ENCODE measurements at places on chromosomes 6 and 20.

- no peak for DNase-seq
Measured at GRCh38 chr6:136514591-136514990, 35.6 kb downstream of the MAP7 start.

GRCh38 chr6:130019326-130020072 is 1.1 kb downstream of the L3MBTL3 start:
- DNase-seq = peak; percentile 41

DNA sequence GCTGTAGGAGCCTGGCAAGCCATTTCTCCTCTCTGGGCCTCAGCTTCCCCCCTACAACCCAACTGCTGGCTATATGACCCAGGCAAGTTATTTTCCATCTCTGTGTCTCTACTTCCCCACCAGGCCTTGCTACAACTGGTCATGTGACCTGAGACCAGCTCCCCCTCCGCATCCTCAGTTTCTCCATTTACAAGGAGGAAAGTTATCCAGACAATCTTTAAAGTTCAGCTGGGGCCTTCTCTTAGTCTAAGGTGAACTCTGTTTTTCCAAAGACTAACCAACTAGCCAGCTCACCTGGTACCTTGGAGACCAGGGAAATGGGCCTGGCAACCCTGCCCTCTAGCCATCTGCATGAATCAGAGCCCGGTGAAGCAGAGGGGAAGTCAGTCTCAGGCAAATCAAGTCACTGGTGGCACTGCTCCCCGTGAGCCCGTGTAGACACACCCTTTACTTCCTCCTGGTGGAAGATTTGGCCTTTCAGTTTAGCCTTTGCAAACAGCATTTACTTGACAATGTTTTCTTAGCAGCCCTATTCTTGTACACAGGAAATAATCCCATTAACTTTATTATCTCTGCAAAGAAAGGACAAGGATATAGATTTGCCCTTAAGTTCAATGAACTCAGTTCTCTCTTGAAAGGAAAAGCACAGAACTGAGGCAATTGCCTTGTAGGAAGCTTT is 157.7 kb downstream of the VEGFA start:
- DNase-seq = no peak

DNA sequence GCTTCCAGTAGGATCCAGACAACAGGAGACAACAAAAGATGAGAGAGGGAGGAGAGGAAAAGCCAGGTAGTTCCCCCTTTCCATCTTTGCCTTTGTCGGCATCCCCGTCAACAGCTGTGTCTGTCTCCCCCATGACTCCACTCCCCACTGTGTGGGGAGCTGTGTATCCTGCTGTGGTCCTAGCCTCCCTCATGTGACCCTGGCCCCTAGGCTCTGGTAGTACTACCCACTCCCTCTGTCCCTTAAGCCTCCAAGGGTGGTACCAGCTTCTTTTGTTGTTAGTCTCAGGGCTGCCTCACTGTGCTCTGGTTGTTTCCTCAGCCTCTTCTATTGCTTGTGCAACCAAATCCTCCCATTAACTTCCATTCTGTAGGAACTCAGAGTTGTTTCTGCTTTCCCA is 28.7 kb downstream of the ANKEF1 start:
- no peak for DNase-seq
